ENCODE measurements at places on chromosomes 7 and 10.
A peak's percentile ranks its signal among the peaks of the same experiment; 100 is the strongest.

GRCh38 chr7:76072243-76073148 lies 24.6 kb downstream of the MDH2 start:
- DNase-seq: no peak

GRCh38 chr10:78923647-78924318 lies 145.0 kb upstream of the ZMIZ1 start:
- DNase-seq: no peak

- no peak for DNase-seq
These were observed 25.0 kb downstream of the CACUL1 start for GRCh38 chr10:118729641-118730258.

- no peak for DNase-seq
These were observed 82.2 kb upstream of the NAMPT start for GRCh38 chr7:106367018-106367420.

DNA sequence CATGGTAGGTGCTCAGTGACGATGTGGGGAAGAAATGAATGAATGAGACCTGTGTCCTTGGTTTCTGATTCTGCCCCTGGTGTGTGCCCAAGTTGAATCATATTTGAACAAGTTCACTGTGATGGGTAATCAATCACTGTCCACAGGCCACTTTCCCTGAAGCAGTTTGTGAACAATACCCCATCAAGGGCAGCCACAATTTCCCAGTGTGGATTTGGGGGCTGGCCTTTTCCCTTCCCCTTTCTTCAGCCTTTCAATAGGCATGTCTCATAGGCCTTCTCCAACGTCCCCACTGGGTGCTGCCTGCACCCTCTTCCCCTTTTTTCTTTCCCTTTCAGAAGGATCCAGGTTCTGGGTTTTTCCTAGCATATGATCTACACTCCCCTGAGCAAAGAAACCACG lies 64.7 kb downstream of the CREB5 start:
- DNase-seq: no peak

DNA sequence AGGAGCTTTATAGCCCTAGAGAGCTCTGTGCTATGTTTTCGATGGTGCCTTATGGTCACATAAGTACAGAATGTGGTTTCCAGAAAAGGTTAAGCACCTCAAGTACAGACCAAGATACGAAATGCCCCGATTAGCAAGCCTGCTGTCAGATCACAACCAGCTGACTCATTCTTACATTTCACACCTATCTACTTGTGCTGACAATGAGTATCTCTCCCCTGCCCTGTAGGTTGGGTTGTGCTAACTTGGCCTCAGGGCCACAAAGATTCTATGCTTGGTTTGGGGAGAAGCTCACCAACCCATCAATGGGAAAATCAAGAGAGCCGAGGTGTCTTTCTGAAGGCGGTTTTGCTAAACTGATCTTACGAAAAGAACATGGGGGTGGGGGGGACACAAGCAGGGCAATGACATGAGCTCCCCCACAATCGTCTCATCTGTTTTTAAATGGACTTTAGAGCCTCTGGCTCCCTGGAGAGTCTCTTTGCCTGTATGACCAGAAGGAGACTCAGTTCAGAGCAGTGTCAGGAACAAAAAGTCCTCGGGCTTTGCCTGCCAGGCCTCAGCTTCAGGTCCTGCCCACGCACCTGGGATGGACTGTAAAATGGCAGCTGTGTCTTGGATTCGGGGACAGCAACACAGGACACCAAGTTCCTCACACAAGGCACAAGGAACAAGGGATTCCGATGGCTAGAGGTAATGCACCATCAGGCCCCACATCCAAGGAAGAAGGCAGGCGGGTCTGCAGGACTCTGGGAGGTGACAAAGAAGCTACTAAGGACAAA lies 55.1 kb downstream of the FAM53B start:
- DNase-seq: peak; percentile 79

DNA sequence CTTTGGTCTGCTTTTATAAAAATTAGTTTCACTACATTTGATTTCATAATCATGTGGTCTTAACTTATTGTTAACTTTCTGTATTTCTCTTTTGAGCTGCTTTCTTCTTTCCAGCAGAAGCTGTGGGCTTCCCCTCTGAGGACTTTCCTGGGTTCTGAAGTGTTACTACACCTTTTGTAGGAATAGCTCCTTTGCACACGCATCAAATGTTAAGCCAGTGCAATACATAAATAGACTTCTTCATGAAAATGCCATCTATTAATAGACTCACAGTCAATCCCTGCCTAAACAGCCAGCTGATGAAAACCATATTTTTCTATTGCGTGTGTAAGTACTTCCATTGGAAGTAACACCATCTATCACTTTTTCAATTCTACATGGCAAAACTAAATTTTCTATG lies 1.5 kb downstream of the ABCB4 start:
- no peak for DNase-seq

DNA sequence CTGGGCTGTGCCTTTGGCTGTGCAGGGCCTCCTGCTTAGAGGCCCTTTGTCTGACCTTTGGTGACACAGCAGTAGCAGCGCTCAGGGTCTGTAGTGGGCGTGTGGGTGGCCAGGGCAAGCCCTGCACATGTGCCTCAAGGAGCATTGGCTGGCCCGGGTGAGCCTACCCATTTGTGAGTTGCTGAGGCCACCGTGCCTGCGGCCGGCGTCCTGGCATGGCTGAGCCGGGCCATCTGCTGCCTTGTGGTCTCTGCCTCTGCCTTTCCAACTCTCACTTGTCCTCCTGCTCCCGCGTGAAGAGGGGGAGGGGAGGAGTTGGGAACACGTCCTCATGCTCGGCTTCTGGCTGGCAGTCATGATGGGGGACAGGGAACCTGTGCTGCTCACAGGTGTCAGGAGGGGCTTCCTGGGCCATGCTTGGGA lies 9.2 kb upstream of the ORAI2 start:
- no peak for DNase-seq

DNA sequence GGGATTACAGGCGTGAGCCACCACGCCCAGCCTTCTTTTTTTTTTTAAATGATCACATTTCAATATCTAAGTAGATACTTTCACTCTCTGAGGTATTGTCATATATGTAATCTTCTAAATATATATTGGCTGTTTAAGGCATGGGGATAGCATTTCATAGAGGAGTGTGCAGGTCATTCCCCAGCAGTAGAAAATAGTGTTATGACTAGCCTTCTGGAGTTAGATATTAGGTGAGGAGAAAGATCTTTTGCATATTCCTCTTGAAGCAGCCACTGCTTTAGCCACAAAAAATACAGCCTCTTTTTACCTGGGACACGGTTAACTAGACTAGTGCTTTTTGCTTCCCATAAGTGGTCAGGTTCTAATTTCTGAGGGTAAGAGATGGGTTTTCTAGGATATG lies 28.9 kb downstream of the ADD3 start:
- no peak for DNase-seq

DNA sequence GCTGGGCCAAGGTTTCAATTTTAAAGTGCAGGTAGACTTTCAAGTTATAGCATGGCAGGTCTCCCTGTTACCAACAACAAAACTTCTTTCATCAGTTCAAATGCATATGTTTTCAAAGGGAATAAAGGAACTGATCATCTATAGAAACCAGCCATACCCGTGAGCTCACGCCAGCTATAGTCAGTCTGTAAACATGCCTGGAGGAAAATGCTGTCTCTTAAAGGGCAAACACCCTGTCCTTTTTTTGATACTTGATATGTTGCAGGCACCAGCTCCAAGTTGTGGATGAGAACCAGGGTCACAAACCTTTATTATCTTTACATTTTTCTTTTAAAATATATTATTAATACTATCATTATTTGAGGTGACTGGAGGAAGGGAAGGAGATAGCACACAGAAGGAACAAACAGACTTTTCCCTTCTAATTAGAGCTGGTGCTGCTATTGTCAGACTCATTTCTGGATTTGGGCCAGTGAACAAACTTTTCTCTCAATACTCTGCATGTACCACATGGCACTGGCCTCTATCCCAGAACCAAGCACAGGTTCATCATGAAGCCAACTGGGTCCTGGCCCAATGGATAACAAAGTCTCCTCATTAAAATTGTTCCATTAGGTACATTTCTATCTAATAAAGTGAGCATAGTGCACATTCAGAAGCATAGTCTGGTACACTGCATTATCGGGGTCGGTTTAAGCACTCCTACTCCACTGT lies 1102.4 kb downstream of the SORCS3 start:
- no peak for DNase-seq

GRCh38 chr10:86203162-86203905 lies 163.3 kb downstream of the GRID1 start:
- DNase-seq: no peak
